ENCODE measurements at places on chromosomes 4 and X. TPM values are rescaled to one million over a fixed set of nuclear protein-coding genes. Genes with fewer than 3 reads are reported as not detected.

Gene CDKL2
- polyA plus RNA-seq, result 0.11 TPM

Gene SH3RF1
- 22.1 TPM for polyA plus RNA-seq

Gene PSAPL1
- not detected for polyA plus RNA-seq

DNA sequence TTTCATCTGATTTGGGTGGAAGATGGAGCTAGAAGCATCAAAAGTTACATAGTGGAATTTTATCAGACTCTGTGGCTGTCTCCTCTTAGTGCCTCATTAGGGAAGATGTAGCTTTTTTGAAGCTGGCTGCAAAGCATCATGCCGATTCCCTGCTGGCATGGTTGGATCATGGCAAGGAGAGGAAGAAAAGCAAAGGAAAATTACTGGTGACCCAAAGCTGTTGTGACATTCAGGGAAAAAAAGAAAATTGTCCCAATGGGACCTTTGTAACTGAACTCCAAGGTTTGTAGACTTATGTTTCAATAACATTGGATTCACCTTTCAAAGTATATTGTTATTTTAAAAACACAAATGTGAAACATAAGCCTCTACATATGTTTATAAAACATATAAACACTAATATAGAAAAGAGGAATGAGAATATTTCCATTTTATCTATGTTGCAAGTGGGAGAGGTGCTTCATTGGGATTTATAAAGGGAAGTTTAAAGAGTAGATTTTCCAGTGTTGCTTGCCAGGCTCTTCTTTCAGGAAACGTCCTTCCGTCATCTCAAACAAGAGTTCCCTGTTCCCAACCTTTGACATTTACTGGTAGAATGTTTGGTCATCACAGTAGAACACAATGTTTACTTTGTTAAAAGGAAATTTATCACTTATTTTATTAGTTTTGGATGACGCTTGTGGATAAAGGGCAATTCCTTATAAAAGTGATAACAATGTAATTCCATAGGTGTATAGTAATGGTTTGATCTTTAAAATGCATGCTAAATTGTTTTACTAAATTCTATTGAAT is 190.1 kb upstream of the GPRIN3 start:
- no peak for DNase-seq

Gene PNMA3
- 2.1 TPM for polyA plus RNA-seq

DNA sequence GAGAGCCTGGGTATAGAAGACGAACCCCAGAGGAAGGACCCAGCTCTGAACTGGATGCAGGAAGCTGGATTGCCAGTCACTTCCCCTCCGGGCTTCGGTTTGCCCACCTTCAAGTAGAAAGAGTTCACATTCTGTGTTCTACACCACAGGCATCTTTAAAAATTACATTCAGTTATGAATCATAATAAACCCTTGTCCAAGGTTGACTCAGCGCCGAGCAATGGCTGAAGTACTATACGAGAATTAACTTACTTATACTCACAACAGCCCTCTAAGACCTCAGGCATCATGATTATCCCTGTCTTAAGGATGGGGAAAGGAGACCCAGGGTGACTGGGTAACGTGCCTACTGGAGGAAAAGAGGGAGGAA is 72.5 kb downstream of the EVC2 start:
- no peak for DNase-seq

DNA sequence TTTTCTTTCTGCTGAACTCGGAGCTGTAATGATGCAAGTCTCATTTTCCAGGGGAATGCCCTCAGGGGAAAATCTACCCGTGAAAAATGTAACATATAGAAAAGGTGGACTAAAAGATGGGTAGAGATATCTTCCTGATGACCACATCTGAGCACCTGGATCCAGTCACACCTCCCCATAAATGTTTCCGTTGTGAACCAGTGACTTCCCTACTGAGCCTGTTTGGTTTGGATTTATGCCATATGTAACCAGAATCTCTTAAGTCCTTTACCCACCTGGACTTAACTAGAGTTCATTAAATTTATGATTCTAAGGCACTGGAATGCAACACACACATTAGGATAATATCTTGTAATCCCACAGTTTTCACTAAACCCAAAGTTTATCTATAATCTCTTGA is 171.1 kb downstream of the ZNF330 start:
- no peak for DNase-seq

Gene AFF1
- 21.9 TPM for polyA plus RNA-seq

Gene NSUN7
- 0.54 TPM for polyA plus RNA-seq

DNA sequence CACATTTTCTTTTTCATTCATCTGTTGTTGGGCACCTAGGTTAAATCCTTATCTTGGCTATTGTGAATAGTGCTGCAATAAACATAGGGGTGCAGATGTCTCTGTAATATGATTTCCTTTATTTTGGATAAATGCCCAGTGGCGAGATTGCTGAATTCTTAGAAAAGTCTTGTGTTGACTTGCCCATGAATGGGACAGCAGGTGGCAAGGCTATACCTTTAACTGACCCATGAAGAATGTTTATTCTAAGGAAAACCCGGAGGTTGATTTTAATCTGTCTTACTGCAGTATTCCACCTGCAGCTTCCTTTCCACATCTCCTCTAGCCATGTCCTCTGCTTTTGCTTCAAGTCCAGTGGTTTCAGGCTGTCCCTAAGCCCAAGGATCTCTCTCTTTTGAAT is 220.6 kb downstream of the SNCA start:
- no peak for DNase-seq

Gene NDST3
- polyA plus RNA-seq, result 0.22 TPM

Gene GAGE1
- polyA plus RNA-seq, result not detected

DNA sequence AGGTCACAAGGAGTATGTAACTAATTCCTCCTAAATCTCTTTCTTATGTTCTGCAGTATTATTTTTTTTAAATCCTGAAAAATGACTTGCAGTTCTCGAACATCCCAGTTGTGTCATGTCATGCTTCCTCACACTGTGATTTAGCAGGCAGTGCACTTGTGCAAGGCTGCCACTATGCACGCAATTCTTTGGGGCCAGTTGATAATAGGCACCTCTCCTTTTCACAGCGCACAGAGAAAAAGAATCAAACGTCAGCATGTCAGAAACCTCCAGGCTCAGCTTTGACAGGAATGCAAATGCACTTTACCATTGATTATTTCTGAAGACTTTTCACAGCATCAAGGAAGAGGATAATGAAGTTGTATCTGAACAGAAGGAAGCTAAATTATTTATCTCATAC is 62.9 kb downstream of the FGF13 start:
- DNase-seq, result no peak

DNA sequence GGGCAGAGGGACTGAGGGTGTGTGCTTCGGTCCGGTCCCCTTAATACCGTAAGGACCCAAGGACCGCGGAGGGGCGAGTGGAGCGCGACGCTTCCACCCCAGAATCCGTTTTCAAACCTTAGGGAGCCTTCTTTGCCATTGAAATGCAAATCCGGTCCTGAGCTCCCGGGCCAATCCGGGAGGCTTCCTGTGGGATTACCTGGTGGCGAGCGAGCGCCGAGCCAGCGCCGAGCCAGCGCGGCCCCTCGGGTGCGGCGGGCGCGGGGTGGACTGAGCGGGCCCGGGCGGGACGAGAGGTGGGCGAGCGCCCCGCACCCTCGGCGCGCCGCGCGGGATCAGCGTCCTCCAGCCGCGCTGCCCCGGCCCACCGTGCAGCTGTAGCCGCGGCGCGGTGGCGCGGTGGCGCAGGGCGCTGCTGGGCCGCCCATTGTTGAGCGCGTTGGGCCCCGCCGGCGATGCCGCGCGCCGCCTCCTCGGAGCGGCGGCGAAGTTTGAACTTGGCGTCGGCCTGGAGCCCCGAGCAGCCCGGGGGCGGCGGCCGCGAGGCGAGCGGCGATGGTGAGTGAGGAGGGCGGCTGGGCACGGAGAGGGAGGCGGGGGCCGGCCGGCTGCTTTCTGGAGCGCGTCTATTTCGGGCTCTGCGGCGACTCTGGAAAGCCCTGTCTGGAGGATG is 208.7 kb downstream of the SOWAHB start:
- peak; percentile 41 for DNase-seq

GRCh38 chr4:7389101-7389701 is 45.5 kb downstream of the PSAPL1 start:
- DNase-seq, result no peak

DNA sequence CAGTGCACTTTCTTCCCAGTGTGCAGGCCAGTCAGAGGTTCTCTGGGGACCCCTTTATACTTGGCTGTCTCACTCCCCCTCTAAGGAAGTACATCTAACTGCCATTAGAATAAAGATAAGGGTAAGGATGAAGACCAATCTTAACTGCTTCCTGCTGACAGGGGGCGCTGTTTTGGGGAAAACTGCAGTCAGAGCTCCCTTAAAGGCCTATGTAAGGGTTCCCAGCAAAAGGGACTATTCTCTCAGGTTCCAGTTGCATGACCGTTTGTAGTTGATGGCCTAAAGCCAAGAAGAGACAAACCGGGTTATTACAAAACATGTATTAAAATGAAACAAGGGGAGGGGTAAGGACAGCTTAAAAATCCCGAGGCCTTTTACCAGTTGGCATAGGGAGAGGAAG is 115.6 kb upstream of the SPIN4 start:
- DNase-seq, result no peak

Gene PASD1
- polyA plus RNA-seq, result not detected

DNA sequence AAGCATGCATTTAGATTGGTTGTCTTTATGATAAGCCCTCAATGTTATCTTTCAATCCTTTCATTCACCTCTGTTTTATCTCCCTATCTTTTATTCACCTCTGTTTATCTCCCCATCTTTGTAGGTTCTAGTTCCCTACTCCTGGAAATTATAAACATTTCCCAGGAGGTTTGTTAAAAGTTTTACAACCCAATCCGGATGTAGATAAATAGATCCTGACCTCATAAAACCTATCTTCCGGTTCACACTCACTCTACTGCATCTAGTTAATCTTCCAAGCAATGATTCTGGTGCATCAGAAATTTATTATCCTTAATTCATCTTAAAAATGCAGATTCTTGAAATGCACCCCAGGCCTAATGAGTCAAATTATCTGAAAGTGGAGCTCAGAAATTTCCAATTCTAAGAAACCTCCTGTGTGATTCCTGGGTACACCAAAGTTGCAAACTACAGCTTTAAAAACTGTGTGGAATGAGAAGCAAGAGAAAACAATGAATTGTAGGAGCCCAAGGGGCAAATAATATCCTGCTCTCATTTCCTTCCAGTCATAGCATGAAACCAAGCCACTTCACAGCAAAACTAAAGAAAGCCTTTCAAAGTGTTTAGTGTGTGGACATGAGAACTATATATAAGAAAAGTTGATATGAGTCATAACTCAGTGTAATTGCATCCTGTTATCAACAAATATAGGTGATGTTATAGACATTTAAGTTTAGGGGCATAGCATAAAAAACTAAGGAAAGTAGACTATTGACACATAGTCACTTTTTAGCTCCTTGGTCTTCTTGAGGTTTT is 51.1 kb upstream of the UGT8 start:
- no peak for DNase-seq

DNA sequence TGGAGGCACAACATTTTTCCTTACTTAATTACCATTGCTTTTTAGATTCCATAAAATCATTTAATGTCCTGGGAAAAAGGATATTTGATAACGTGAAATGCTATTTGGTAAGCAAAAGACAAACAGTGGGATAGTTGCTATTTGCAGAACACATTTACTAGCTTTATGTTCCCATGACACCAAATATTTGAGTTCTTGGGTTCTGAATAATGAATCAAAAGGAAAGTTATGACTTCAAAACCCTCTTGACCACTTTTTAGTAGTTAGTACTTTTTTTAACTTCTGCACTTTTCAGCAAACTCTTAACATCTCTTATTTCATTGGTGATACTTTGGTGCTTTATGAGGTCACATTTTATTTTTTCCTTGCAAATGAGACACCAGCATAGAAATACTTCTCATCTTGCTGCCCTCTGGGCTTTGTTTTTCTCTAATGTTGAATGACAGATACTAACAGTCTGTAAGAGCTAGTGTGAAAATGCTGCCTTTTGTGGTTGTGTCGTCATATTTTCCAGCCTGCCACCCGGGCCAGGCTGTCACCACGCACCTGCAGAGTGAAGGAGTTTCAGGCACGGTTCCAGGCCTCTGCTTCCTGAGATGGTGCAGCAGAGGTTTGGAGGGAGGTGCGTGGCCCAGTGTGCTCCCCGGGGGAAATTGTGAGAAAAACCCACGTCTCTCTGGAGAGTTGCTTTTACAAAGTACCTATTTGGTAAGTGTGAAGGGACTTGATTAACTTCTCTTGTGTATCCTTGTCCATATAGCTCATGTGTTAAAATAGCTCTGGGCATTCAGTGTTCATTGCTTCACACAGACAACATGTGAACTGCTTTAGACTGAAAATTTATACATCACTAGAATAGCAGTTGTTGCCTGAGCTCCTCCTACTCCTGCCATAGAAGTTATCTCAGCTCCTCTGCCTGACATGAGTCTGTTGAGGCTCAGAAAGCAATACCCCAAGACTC is 34.7 kb downstream of the MSL3 start:
- no peak for DNase-seq

DNA sequence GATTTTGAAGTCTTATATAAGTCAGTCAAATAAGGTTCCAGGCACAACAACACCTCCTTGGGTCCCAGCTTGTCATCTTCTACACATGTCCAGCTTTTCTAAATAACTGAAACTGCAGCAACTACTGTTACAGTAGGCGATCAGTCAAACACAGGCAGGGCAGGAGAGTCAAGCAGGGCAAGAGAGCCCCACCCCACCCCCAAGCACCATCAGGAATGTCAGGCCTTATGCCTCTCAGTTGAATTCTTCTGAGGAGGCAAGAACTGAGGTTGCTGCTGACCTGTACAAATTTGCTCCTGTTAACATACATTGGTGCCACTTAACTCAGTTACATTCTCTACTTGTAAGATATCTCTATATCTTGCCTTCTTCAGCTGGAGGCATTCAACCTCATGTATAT is 608.8 kb upstream of the PCDH10 start:
- no peak for DNase-seq

DNA sequence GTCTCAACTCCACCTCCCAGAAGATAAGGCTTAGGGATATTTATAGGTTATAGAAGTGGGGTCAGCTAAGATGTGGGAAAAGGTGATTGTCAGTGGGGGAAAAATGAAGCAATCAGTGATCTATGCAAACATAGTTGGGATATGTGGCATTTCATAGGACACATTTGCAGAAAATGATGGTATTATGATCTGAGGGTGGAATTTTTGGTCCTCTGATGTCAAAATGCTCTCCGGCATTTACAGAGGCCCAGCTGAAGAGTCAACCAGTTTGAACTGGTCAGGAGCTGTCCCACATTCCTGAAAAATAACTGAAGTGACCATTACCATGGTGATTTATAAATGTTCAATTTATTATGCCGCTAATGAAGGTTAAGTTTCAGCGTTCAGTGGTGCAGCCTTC is 12.2 kb upstream of the HPGD start:
- DNase-seq, result no peak

Gene SOX3
- not detected for polyA plus RNA-seq

DNA sequence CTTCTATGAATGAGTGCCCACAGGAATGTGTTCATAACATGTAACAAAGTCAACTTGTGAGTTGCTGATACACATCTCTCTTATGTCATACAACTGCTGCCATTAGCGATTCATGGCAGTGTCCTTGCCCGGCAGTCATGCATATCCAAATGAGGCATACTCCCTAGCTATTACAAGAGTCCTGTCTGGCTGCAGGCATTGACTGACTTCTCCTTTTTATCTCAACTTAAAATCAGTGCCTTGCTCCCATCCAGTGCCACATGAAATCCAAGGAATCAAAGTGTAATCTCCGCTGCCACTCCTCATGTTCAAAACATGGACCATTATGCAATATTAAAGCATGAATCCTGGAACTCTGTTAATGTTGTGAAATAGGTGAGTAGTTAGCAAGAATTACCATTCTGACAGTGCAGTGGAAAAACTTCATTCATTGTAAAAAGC is 348.9 kb upstream of the FTHL17 start:
- no peak for DNase-seq

Gene MAB21L2
- not detected for polyA plus RNA-seq

GRCh38 chrX:3450881-3451570 is 104.6 kb upstream of the MXRA5 start:
- peak; percentile 78 for DNase-seq
